Hippocampal formation (tissue), 2 donors: ENCODE measurements at places on chromosomes 12 and 14.

DNA sequence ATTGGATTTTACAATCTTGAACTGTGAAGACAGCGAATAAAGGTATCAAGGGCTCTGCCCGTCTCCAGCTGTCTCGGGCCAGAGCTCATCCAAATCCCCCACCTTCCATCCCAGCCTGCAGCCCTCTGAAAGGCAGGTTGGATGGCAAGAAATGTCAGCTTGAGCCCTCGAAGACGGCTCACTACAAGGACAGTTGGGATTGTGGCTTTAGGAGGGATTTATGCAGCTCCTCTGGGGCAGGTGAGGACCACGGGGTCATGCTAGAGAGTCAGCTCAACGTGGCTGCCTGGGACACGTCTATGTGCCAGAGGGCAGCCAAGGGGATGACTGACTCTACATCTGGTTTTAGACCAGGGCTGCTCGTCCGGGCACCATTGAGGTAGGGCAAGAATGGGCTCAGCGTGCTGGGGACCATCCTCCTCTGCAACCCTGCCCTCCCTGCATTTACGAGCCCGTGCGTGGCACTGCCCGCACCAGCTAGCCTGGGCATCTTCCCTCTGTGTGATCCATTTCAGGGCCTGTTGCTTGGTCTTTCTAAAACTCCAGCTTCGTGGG lies 16.2 kb downstream of the MVK start:
- no peak for DNase-seq

DNA sequence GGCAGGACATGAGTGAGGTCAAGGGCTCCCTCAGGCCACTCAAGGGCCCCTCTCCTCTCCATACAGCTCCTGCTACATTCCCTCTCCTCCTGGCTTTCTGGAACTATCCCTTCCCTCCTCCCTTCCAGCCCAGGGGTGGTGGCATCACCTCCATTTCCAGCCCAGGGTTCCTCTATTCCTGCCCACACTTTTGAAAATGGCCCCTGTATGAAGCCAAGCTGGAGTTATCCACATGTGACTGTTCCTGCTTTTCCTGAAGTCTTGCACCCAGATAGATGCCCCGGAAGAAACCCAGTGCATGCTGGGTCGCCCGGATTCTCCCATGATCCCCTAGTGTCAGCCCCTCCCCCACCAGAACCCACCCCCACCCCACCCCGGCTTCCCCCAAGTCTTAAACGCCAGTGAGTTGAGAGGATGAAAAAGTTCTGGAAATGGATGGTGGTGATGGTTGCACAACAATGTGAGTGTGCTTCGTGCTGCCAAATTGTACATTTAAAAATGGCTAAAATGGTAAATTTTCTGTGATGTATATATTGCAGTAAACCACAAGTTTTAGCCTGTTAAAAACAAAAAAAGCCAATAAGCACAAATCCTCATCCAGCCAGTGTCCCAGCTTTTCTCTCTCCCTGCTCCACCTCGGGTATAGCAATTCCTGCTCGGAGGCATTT lies 136.9 kb downstream of the SCARB1 start:
- no peak for DNase-seq

GRCh38 chr12:47763481-47764346 lies 5.0 kb upstream of the RAPGEF3 start:
- DNase-seq: no peak

DNA sequence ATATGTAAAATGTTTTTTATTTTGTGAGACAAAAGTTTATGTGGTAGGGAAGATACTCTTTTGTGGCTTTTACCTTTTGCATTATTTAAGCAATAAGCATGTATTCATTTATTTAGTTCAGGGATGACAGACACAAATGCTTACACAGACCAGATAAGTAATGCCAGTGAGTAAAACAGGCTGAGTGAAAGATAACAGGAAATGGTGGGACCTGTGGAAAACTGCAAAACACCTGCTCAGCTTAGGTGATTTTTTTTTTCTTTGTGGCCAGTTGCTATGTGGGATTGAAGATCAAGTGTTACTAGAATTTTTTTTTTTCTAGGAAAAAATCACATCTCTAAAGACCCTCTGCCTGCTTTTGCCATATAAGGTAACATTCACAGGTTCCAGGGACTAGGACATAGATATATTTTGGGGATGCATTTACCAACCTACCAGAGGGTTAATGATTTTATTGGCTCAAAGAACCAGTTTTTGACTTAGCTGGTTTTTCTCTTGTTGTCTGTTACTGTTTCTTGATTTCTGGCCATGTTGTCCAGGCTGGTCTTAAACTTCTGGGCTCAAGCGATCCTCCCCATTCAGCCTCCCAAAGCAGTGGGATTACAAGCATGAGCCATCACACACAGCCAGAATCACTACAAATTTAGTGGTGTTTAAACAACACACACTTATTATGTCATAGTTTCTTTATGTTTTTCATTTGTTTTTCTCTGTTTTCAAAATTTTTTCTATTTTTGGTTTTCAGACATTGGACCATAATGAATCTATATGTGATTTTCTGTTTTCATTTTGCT lies 9.8 kb downstream of the PSMA6 start:
- no peak for DNase-seq

DNA sequence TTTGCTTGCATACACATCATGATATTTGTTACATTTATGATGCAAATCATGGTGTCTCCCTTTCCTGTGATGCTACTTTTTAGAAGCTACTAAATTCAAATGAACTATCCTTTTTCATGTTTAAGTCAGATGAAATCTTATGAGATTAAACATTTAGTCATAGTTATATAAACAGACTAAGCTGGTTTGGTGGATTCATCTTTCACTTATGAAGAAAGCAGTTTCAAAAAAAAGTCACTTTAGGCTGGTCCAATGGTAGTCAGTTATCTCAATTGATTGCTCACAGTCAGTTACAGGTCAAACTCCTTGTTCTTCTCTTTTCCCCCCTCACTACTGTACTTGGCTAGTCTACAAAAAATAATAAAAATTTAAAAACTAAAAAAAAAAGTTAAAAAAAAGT lies 19.7 kb downstream of the SYCP3 start:
- no peak for DNase-seq

DNA sequence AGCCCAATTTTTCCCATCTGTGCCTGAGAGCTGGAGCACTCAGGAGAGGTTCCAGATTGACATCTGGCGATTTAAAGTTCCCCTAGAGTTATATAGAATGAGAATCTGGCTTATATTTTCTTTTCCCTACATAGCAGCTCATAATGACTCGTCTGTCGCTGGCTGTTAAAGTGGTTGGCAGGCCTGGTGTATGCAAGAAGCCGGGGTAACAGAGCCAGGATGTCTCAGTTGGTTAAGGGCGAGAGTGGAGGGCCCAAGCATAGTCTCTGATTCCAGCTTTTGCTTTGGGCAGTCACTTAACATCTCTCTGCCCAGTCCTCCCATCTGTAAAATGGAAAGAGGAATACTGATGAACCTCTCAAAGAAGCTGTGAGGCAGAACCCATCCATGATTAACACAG lies 751.6 kb downstream of the NOVA1 start:
- no peak for DNase-seq

- no peak for DNase-seq
These were observed 659 bp upstream of the FOXJ2 start for GRCh38 chr12:8031872-8032241.

GRCh38 chr12:124855275-124855957 lies 8.2 kb downstream of the SCARB1 start:
- DNase-seq: no peak

- DNase-seq: no peak
These were observed 15.7 kb upstream of the ACOT1 start for GRCh38 chr14:73521229-73521628.

DNA sequence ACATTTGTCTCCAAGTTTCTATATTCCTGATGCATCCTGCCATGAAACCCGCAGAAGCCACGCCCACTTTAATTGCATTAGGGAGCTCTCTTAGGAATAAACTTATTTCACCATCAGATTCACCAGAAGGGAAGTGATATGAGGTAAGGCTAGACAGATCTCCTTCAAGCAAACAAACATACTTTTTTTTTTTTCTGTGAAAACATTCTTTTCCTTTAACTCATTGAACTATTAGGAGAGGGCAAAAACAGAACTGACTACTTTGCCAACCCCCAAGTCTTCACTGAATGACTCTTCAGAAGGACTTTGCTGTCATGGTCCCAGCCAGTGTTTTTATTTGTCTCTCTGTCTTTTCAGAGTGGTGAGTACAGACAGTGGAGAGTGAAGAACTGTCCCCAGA lies 48.4 kb downstream of the GTF2A1 start:
- DNase-seq: no peak

- DNase-seq: no peak
These were observed 253.6 kb downstream of the ZFP36L1 start for GRCh38 chr14:68539241-68539737.

- no peak for DNase-seq
These were observed 288.6 kb downstream of the PDZRN4 start for GRCh38 chr12:41476499-41477439.

GRCh38 chr14:74526854-74527585 lies 33.5 kb downstream of the ISCA2 start:
- no peak for DNase-seq

GRCh38 chr12:91620992-91621391 lies 438.4 kb upstream of the DCN start:
- DNase-seq: no peak

DNA sequence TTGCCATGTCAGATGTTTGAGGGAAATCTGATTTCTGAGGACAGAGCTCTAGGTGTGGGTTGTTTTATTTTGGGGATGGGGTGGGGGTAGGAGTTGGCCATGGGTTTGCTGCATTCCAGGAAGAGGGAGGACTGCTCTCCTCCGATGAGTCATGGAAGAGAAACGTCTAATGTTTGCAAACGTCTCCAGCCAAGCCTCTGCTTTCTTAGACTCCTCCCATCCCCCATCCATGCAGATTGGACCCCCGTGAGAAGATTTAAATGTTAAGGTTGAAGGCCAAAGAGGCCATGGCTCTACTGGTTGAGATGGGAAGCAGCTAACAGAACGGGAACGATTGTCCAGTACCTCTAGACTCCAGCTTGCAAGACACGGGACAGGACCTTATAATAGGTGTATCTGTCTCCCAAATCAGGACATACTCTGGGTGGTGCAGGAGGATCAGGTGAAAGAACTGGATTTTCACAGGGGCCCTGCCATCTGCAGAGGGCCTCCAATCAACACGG lies 11.4 kb upstream of the ATP2A2 start:
- no peak for DNase-seq

GRCh38 chr14:72888636-72889201 lies 5.2 kb downstream of the DPF3 start:
- no peak for DNase-seq

GRCh38 chr14:64711039-64711438 lies 6.8 kb downstream of the PLEKHG3 start:
- no peak for DNase-seq

DNA sequence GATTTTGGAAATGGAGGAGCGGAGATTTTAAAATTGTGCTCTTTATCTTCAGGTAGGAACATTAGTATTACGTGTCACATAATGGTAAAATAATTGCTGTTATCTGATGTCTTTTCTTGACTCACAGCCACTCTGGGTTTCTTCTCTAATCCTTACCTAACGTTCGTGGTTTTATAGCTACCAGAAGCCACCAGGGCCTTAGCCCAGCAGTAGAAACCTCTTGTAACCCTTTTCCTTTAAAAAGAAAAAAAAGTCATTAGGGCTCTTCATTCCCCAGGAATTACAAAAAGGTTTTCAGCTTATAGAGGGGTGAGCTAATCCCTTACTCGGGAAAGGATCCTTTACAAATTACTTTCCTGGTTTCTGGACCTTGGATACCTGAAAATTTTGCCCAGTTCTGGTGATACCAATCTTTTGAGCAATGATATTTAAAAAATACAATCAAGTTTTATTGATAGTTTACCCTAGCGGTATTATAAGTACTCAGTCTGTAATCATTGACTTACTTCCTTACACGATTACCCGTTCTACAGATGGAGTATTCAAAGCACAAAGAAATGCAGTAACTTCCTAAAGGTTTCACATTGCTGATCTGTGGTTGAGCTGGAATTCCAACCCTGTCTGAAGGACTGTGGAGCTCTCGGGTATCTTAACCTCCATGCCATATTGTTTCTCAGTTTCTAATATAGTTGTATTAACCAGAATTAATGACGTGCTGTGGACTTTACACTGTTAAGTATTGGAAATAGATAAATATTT lies 1.6 kb downstream of the GABARAPL1 start:
- DNase-seq: no peak

DNA sequence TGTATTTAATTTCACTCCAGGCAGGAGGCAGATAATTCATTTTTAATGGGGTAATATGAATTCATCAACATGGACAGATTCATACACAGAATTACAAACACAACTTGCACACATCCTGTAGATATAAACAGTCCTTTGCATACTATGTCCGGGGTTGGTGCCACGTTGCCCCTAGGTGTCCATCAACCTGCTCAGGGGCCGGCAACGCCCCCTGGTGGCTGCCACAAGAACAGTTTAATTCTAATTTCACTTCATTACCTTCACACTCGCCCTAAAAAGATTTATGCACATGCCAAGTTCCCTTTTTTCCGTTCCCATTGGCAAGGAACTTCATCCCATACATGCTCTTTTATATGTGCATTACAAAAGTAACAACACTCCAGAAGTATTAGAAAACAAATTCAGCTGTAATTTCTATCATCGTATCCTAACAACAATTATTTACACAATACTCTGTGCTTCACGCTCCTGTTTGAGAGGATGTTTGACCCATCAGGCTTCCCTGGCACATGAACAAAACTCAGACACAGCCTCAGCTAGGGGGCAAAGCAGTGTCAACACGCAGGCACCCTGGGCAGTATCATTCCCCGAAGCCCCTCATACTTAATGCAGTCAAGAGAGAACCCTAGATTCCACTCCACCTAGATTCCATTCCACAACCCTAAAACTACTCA lies 15.5 kb downstream of the MANSC1 start:
- no peak for DNase-seq

DNA sequence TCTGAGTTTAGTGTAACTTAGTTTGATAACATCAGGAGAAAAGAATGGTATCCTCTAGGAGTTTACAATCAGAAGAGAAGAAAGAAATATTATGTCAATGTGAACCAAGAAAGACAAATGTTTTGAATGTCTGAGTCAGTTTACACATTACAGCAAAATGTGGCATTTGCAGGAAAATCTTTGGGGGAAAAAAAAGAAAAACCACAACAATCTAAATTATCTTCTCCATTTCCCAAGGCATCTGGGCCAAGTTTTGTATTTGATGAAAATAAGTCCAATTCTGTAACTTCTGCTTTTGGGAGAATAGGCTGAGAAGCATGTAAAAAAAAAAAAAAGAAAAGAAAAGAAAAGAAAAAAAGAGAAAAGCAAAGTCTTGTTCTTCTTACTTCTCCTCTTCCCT lies 58.8 kb upstream of the FLRT2 start:
- no peak for DNase-seq

DNA sequence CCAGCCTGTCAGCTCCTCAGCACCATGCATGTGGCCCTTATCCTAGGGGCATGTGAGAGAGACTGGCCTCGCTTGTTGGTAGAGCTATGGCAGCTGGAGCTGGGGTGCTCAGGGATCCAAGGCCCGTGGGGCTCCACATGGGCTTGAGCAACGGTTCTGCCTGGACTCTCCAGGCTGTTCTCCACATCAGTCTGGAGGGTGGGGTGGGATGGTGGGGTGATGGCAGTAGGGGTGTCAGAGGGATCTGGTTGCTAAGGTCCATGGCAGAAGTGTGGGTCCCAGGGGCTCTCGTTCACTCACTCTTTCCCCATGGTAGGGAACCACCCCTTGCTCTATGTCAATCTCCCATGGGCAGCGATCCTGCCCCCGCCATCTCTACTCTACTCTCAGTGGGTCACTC lies 622.6 kb downstream of the LRFN5 start:
- no peak for DNase-seq
